H7 (cell line): ENCODE measurements at places on chromosomes 1 and 21.

- DNase-seq, result no peak
These were observed 37.3 kb downstream of the MFSD2A start for GRCh38 chr1:39992234-39992633.

- DNase-seq, result no peak
These were observed 32.1 kb upstream of the ST6GALNAC5 start for GRCh38 chr1:76835203-76835602.

DNA sequence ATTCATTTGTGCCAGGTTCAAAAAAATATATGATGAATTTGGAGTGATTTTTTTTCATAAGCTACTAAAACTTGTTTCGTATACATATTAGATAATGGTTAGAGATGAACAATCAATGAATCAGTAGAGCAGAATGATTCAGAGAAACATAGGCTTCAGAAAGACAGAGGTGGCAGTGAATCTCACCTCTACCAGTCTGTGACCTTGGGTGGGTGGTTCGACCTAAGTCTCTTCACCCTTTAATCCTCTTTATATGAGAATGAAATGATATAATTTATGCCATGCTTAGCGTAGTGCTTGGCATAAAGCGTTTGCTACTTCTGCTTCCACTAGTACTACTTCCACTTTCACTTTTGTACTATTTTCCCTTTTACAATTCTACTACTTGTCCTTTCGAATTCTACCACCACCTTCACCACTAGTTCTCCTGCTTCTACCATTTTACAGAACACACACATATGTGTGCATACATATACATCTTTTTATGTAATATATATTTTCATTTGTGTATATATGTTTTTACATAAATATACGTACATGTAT, 45.1 kb downstream of the FYB2 start:
- DNase-seq, result no peak

DNA sequence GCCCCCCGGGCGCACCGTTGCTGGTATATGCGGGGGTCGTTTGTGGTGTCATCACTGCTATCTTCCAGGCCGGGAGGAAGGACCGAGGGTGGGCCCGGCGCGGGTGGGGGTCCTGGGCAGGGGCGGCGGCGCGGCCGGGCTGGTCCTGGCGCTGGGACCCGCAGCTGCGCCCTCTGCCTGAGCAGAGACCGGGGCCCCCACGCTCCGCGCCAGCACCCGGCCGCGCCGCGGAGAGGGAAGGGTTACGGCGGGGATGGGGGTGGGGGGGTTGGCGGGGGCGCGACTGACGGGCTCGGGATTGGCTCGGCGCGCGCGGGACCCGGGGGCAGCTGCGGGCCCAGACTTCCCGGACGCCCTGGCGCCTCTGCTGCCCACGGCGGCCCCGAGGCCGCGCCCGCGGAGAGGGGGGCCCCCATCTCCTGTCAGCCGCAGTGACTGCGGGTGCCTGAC, 13.8 kb upstream of the SAMD11 start:
- DNase-seq, result peak; percentile 60

- no peak for DNase-seq
These were observed 7.4 kb downstream of the CHI3L2 start for GRCh38 chr1:111234866-111235265.

- DNase-seq, result no peak
These were observed 6.7 kb downstream of the AADACL3 start for GRCh38 chr1:12722626-12723025.

DNA sequence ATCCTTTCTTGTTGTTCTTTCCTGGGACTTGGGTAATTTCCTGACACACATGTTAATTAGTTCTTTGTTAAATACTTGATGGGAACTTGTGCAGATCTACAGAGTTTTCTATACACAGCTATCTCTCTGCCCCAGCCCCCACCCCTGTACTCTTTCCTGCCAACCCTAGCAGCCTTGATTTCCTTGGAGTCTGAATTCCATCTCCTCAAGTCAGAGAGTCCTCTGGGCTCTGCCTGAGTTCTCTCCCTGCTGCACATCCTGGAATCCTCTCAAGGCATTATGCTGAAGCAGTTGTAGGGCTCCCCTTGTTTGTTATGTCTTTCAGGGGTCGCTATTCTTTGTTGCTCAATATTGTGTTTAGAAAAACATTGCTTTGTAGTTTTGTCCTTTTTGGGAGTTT, 384.7 kb downstream of the RPS6KC1 start:
- DNase-seq, result no peak

GRCh38 chr1:87880098-87880760, 551.5 kb downstream of the LMO4 start:
- DNase-seq, result no peak

GRCh38 chr1:41855713-41856112, 63.0 kb downstream of the HIVEP3 start:
- DNase-seq, result no peak

DNA sequence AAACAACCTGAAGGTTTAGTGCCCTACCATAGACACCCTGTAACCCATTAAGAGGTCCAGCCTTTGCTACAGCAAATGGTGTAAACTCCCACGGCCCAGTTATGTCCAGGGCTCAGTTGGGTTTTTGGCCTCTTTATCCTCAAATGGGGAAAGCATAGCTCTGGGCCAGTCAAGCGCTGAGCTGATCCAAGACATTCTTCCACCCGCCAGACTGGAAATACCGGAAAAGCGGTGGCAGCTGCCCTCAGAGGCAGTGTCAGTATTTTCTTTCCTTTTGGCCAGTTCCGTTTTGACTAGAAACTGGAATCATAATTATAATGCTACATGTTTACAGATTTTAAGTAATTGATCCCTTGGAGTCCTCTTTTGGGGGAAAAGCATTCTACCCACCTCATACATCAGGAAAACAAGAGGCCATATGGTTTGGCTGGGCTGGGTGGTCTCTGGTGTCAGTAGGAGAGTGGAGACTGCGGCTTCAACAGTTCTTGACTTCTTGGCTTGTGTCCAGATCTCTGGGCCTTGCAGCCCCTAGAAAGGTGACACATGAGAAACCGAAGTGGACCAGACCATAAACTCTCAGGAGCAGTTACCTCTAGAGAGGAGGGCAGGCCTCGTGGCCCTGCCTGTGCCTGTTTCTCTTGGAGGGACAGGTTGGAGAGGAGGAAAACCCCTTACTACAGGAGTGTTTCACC, 30.2 kb upstream of the CLDN14 start:
- no peak for DNase-seq

- no peak for DNase-seq
These were observed 416.7 kb downstream of the LRRIQ3 start for GRCh38 chr1:73781251-73781650.

GRCh38 chr1:59143133-59143487, 153.8 kb upstream of the FGGY start:
- peak; percentile 53 for DNase-seq

DNA sequence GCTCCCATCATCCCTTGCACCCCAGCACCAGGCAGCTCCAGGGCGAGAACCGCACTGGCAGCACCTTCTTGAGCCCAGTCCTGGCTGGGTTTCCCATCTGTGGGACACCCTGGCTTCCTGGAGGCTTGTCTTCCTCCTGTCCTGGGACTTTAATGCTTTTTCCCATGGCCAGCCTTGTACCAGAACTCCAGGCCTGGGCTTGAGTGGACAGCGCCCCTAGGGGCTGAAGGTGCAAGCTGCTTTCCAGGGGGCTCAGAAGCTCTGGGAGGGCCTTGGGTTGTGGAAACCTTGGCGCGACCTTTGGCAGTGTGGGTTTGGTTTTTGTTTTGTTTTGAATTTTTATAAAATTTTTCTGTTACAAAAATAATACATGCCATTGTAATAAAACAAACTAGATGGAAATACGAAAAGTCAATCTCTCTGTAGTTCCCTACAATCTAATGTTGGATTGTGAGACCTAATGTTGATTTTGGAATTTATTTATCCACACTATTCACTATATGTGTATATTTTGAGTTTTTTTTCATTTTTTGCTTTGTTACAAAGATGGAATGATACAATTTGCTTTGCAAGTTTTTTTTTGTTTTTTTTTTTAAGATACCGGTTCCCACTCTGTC, 33.8 kb upstream of the RPL11 start:
- peak; percentile 86 for DNase-seq

- DNase-seq, result no peak
These were observed 44.3 kb upstream of the TACSTD2 start for GRCh38 chr1:58621391-58621790.

GRCh38 chr1:212295579-212295978, 10.4 kb downstream of the PPP2R5A start:
- no peak for DNase-seq

- peak; percentile 23 for DNase-seq
These were observed 43.3 kb downstream of the JAM2 start for GRCh38 chr21:25682382-25682781.

DNA sequence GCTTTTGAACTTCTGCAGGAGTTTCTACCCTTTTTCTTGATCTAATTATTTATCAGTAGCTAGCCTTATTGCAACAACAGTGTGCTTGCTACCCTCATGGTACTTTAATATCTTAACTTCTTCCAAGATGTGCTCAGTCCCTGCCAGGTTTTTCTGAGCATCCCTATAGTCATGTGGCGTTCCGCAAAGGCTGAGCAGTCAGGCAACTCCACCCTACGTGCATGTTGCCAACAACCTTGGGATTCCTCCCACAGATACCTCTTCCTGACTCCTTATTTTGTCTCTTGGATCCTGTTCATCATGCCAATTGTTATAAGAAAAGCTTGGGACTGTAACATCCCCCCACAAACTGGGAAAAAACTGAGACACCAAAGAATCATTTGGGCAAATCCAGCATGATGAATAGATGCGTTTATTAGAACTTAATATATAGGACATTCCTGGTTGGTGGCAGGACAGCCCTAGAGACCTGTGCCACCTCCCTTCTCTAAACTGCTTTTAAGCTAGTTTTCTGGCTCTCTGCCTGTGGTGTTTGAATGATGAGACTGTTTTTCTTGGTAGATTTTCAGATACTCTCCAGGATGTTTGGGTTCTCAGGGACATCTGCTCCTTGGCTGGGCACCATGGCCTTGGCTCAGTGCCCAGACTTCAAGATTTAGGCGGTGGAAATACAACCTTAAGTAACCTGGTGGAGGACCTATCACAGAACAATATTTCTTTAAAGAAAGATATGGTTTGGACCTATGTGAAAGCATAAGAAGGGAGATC, 27.1 kb upstream of the KCTD3 start:
- no peak for DNase-seq

GRCh38 chr1:201560328-201561194, 21.6 kb downstream of the NAV1 start:
- DNase-seq, result no peak

DNA sequence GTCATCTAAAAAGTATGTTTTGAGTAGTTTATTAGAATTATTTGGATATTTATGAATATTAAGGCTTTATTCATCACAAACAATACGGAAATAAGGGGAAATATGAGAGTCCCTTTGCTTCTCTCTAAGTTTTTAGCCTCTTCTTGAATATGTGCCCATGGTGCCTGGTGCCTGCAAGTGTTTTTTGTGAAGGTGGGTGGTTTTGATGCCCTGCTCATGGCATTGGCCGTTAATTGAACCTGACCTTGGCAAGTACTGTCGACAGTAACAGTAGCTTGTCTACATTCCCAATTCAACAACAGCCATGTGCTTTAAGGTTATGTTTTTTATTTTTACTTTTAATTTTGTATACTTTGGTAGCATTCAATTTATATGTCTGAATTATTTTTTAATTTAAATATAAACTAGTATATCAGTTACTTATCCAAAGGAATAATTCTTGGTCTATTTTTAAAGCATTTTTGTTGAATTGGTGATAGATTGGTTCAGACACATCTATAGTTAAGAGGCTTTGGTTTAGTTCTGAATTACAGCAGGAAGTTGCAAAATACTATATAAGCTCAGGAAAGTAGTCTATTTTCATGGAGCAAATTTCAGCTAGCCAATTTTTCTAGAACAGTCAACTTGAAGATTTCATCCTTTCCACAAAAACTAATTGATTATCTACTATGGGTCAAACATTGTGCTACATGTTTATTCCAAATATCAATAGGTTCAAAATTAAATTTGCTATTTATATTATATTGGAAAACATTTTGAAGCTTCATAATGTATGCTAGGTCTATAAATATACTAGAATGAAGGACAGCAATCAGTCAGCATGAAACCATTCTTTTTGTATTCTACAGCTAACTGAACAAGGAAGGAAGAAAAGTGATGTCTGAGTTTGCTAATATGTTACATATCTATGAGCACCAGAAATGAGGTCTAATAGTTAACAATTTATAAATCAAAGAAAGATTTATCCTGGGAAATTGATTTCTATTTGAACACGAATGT, 184.4 kb downstream of the MRPL39 start:
- no peak for DNase-seq

GRCh38 chr1:76998582-76999223, 131.4 kb downstream of the ST6GALNAC5 start:
- no peak for DNase-seq

DNA sequence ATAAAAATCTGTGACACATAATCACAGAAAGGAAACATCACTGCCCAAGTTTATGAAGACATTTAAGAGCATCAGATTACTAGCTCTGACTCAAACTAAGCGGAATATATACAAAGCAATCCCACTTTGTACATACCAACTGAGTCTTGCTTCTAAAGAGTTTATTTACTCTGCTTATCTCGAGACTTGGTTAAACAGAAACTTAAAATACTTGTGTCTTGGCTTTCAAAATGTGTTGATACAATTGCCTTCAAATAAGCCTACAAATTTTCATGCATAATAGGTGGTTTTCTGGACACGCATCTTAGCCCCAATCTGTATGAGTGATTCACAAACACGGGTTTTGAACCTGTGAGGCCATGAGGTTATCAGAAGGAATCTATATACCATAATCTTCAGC, 21.0 kb downstream of the CD160 start:
- no peak for DNase-seq

- DNase-seq, result no peak
These were observed 77.7 kb upstream of the SOX13 start for GRCh38 chr1:203995228-203995627.

GRCh38 chr21:29403922-29404538, 105.3 kb downstream of the BACH1 start:
- no peak for DNase-seq

- no peak for DNase-seq
These were observed 78.9 kb downstream of the CD46 start for GRCh38 chr1:207830788-207831187.

DNA sequence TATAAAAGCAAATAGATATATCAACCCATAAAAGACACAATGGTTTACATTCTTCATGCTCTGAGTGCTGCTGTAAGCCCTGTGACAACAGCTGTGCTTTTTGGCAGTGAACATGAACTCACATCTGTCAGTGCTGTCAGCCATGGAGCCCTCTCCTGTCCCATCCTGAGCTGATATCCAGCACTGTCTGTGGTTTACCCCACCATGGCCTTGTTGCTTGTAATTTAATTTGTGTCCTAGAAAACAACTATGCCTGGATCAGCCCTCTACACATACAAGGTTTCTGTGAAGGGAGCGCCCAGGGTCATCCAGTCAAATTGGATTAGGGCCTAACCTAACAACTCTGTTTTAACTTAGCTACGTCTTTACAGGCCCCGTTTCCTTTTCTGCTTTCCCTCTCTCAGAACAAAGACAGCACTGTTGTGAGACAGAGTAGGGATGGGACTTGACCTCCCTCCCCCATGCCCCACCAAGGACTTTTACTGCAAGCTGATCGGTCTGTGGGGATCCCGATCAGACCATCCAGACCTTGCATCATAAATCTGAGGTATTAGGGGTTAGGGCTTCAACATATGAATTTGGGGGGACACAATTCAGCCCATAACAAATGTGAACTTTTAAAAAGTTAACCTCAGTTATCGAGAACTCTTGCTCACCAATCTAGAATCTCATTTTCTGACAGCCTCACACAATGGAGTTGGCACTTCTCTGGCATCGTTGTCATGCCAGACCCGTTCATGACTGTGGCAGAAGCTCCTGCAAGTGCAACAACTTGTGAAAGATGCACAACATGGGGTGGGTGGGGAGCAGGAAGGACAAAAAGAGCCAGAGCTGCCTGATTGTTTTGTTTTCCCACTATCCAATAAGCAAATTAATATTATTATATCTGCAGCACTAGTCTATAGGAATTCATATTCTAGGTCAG, 16.4 kb upstream of the SLC44A3 start:
- DNase-seq, result no peak

- DNase-seq, result no peak
These were observed 244.4 kb downstream of the ZNF648 start for GRCh38 chr1:181817091-181817490.
